NCI-H2081 treated with DMSO at 0.1 percent for 48 hours (cell line): ENCODE measurements at places on chromosomes 3 and 15.
A peak's percentile ranks its signal among the peaks of the same experiment; 100 is the strongest.

DNA sequence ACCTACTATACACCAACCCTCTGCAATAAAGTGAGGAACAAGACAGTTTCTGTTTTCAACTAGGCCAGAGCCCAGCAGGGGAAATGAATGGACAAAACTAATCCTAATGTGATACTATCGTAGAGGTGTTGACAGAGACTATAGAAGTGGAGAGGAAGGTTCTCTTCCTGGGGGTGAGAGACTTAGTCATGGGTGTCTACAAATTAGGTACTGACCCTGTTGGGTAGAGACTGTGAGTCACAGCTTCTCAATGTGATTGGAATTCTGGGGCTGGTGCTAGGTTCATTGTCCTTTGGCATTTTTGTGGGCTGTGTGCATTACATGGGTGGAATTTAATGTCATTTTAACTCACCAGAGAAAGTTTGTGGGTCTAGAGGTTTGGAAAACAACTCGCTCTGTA, 79.3 kb downstream of the ADAMTSL3 start:
- DNase-seq = no peak

DNA sequence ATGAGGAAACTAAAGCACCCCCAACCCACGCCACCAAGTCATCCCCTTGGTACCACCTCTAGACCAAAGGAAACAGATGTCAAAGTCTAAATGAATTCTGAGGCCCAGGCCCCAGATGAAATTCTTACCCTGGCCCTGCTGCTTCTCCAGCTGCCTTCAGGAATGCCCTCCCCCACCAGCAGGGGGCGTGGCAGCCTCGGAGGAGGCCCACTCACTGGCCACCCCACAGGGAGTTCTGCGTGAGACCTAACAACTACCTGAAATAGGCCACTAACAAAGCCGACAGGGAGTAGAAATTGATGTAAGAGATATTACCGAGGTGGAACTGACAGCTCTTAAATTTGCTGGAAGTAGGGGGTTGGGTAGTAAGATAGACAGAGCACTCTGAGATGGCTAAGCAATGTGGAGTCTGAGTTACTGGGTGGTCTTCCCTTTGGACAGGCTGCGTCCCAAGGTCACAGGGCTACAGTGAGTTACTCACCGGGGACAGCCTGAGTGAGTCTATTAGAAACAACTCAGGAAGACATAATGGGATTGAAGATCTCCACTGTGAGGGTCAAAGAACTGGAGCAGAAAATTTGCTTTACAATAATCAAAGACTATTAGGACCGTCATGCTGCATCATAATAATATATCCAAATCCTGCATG, 240.7 kb downstream of the SHOX2 start:
- no peak for DNase-seq

DNA sequence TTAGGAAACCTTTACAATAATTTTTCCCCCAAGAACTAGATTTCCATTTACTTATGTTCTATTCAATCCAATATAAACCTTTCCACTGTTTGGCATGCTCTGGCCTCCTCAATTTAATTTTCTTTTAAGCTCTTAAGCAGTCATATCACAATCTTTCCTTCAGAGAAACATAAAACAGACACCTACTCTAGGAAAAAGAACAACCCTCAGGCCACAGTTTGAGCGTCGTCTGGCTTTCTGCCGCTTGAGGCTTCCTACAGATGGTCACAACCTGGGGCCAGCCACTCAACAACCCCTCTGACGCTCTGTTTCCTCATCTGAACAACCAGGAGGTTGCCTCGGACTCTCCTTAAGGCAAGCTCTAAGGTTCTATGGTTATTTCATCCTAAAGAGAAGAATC, 143.3 kb downstream of the ADAMTS17 start:
- DNase-seq = no peak

- no peak for DNase-seq
Measured at GRCh38 chr15:82178061-82178460, 84.5 kb downstream of the EFL1 start.

DNA sequence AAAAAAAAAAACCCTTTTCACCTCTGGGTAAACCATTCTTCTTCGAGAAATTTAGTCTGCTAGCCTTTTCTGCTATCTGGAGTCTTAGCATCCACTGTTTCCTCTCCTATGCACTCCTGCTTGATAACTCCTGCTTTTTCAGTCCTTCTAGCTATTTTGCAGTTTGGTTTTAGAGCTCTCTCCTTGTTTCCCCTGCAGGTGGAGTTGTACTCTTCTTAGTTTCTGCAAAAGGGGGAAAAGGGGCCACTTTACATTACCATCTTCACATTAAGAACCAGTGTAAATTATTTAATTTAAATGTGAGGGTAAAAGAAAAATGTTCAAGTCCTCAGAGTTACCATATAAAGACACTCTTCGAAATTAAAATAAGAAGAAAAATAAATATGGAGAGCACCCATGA, 23.6 kb upstream of the MYLK start:
- DNase-seq = no peak

- DNase-seq = no peak
Measured at GRCh38 chr3:101989578-101990200, 140.4 kb downstream of the NFKBIZ start.

DNA sequence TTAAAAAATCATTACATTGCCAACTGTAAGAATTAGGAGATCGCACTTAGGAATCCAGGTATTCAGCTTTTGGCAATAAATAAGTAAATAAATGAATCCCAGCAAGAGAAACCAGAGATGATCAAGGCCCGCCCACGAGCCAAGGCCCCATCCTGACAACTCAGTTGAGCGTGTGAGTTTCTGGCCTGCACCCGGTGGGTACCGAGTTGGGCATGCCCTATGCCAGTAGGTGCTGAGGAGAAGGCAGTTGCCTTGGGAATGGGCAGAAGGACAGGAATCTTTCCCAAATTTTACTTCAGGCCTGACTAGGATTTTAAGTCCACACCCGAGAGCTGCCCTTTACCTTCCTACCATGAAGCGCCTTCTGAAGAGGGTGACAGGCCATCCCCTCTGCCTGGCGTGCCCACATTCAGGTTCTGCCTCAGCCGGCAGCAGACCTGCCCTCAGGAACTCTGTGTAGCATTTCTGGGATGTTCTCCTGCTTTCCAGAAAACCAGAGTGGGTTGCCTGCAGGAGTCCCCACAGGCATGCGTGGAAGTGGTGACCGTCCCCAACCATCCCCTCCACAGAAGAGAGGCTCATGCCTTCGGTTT, 99.3 kb upstream of the ALDH1A3 start:
- no peak for DNase-seq

- DNase-seq = no peak
Measured at GRCh38 chr3:136639069-136639468, 113.1 kb downstream of the STAG1 start.

- DNase-seq = no peak
Measured at GRCh38 chr15:97156739-97157265, 803.7 kb upstream of the ARRDC4 start.

- no peak for DNase-seq
Measured at GRCh38 chr3:14238356-14238755, 59.7 kb downstream of the LSM3 start.

GRCh38 chr3:189766416-189766815, 135.2 kb downstream of the TP63 start:
- no peak for DNase-seq

DNA sequence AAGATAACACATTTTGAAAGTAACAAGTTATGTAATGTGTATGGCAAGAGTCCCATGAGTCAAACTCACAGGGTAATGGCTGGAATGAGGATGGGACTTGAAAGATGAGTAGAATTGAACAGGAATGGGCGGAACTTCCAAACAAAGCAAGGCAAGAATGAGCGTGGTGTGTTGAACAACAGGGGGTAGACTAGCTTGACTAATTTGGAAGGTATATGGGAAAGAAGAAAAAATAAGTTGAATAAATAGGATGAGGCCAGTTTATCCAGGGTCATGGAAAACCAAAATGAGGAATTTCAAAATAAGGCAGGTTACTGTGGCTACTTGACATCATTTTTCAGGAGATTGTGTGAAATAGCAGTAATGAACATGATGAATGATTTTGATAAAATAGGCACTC, 2.5 kb upstream of the DPH6 start:
- DNase-seq = no peak

- DNase-seq = peak; percentile 49
Measured at GRCh38 chr15:74302821-74303359, 64.6 kb downstream of the CYP11A1 start.

- no peak for DNase-seq
Measured at GRCh38 chr3:8532251-8532871, 30.7 kb downstream of the LMCD1 start.

- DNase-seq = no peak
Measured at GRCh38 chr3:78988324-78988723, 779.5 kb downstream of the ROBO1 start.

DNA sequence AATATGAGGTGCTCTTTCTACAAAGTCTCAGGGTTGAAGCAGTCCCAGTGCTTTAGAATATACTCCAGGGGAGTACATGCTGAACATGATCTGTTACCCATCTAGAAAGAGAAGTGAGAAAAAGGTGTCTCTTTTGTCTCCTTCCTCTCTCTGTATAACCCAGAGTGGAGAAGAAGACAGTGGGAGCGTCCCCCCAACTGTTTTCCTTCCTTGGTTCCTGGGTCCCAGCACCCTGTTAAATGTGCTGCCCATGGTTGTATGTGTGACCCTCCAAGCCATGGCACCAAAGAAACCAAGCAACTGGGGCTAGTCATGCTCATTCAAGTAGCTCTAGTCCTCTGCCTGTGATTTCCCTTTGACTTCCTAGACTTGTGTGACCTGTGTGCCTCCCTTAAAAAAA, 683.7 kb downstream of the TBL1XR1 start:
- DNase-seq = no peak

DNA sequence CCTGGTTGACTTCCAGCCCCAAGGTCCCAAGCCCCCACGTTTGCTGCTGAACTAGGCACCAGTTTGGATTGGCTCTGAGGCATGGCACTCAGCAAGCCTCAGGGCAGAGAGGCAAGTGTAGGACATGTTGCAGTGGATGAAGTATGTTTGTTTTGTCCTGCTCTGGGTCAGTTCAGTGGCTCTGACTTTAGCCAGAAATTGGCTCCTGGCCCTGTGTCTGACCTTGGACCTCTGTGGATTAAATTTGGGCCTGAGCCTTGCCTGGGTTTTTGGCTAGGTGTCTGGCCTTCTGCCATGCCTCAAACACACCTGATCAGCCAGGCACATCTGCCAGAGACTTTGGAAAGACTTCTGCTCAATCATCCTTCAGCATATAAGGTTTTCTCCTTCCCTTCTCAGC, 3.6 kb upstream of the MRAS start:
- DNase-seq = no peak

GRCh38 chr15:33535135-33535534, 224.4 kb downstream of the RYR3 start:
- DNase-seq = no peak

GRCh38 chr15:58306591-58307312, 125.0 kb upstream of the LIPC start:
- no peak for DNase-seq

DNA sequence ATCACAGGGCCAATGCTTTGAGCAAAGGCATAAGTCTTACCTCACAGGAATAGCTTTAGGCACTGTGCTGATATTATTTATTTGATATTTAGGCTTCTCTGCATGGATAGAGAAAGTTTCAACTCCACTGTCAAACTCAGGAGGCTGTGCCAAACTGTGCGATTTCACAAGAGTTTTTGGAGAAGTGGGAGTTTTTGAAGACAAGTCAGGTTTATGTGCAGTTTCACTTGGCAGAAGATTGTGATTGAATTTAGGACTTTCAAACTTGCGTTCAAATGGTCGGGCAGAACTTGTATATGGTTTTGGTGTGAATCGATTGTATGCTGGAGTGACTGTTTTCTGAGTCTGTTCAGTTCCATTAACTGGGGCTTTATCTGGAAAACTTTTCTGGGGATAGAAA, 113.7 kb downstream of the TJP1 start:
- DNase-seq = no peak

DNA sequence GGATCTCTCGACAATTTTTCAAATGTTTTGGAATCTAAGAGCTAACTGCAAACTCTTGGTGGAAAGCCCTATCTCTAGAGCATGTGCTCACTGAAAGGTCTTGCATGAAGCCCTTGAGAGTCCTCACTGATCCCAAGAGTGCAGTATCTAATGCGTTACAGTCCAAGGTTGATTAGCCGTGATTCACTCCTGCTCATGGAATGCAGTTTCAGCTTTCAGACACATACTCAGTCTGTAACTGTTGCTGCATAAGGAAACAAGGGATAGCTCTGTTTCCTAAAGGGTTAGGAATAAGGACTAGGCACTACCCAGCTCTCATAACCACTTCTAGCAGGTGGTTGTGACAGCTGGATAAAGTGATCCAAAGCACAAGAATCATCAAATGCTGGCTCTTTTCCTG, 687.4 kb upstream of the CFAP20DC start:
- DNase-seq = no peak

DNA sequence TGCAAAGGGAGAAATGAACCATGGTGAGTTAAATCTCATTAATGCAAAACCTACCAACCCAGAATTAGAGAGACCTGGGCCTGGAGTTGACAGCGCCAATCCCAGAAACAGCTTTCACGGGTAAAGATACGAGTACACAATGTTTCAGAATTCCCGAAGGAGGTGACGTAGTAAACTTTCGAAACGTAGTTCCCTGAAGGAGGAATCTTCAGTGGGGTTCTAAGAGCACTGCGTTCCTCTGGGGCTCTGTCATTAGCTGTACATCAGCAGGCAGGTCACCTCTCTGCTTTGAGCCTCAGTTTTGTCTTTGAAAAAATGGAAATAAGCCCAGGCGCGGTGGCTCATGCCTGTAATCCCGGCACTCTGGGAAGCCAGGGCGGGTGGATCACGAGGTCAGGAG, 152.3 kb downstream of the XXYLT1 start:
- no peak for DNase-seq

GRCh38 chr3:50213373-50213772, 8.3 kb downstream of the SLC38A3 start:
- DNase-seq = no peak

DNA sequence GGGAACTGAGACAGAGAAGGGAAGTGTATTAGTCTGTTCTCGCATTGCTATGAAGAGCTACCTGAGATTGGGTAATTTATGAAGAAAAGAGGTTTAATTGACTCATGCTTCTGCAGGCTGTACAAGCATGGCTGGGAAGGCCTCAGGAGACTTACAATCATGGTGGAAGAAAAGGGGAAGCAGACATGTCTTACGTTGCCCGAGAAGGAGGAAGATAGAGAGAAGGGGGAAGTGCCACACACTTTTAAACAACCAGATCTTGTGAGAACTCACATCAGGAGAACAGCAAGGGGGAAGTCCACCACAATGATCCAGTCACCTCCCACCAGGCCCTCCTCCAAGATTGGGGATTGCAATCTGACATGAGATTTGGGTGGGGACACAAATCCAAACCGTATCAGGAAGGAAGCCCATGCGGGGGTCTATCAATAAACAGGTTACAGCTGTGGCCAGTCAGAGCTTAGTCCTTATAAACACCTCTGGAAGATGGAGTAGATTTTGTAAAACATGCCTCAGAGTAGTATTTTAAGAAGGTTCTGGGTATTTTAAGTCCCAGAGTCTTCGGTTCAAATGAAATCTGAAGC, 153.9 kb downstream of the GHSR start:
- DNase-seq = no peak

DNA sequence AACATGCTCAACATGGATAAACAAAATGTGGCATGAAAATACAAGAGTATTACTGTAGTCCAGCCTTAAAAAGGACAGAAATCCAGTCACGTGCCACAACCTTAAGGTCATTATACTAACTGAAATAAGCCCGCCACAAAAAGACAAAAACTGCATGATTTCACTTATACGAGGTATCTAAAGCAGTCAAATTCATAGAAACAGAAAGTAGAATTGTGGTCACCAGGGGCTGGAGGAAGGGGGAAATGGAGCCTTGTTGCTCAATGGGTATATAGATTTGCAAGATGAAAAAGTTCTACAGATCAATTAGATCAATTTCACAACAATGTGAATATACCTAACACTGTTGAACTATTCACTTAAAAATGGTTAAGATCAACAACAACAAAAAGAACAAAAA, 7.4 kb downstream of the GLB1 start:
- no peak for DNase-seq

- no peak for DNase-seq
Measured at GRCh38 chr15:95292785-95293450, 1037.6 kb upstream of the NR2F2 start.
